NCI-H1694 treated with DMSO at 0.1 percent for 48 hours (cell line): ENCODE measurements at places on chromosomes 4 and X.

DNA sequence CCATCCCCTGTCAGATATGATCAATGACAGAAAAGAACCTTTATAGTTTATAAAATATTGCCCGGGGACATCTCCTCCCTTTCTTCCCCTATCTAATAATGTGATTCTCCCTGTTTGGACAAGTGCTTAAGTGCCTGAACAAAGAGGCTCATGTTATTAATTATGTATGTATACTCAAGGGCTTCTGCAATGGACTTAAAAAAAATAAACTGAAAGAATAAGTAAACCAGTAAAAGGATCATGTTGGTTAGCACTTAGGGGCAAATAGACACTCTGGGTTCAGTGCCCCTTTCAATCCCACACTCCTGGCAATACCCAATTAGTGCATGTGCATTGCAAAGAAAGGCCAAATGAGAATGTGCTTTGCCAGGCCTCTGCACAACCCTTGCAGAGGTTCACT is 30.7 kb upstream of the RPS6KA6 start:
- DNase-seq, result no peak

GRCh38 chrX:74421036-74421739 is at the start of gene SLC16A2:
Gene SLC16A2 (plus strand): TSS chrX:74421493. CDS start chrX:74421638, 145 bp downstream.
- peak; percentile 78 for DNase-seq

- no peak for DNase-seq
Observed at GRCh38 chr4:85772470-85772869, 297.5 kb downstream of the ARHGAP24 start.

DNA sequence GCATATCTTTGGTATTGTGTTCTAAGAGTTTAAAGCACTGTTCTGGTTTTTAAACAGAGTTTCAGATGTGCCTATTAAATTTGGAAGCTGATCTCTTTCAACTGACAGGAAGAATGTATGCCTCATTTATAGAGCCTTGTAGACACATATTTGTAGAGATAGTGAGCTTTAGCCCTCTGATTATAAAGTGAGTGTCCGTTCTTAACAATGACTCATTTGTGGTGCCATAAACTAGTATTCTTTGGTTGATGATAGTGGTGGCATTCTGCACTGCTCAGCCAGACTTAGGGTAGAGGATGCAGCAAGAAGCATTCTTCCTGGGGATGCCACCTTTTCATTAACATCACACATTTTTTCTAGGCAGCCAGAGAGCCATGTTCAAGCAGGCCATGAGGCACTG is 121.7 kb downstream of the TLL1 start:
- DNase-seq, result no peak

- no peak for DNase-seq
Observed at GRCh38 chrX:21972721-21973120, 32.2 kb downstream of the SMS start.

DNA sequence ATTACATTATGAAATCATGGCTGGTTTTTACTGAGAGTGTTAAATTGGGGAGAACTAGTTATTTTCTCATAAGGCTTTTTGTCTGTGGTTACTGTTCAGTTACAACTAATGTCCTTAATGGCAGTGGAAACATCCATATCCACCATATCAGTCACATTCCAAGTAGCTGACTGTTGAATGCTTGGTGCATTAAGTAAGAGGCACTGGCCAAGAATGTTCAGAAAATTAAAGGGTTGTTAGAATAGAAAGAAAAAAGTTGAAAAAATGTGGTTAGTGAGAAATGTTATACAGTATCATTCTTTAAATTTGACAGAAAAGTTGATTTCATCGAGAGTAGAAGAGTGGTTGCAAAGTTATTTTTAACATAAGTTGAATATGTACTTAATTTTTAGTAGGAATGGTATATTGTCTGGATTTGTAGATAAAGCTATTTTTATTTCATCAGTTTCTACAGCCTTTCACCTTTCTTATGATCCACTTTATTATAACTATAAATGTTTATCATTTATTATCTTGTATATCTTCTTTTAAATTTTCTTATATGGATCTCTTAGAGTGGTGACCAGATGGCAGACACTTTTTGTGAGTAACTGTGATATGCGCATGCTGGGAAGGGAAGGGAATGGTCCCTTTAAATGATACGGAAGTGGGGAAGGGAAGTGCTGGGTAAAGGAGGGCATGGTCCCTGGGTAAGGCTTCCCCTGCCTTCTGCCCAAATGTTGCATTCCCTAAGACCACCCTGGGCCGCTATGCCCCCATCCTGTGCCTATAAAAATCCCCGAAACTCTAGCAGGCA is 2407.1 kb downstream of the ARAP2 start:
- no peak for DNase-seq

DNA sequence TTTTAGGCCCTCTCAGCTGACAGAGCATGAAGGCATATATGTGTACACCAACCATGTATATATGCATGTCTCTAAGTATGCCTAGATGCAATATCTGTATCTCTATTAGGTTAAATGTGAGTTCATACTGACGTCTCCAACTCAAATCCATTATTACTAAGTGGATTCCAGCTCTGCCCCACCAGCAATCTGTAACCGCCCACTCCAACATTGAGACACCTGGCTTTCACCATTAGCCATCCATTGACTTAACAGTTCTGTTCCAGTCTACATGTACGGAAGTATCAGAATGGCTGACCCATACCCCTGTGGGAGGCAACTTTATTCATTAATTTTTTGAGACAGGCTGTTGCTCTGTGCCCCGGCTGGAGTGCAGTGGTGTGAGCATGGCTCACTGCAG is 15.0 kb upstream of the SH3TC1 start:
- DNase-seq, result no peak

DNA sequence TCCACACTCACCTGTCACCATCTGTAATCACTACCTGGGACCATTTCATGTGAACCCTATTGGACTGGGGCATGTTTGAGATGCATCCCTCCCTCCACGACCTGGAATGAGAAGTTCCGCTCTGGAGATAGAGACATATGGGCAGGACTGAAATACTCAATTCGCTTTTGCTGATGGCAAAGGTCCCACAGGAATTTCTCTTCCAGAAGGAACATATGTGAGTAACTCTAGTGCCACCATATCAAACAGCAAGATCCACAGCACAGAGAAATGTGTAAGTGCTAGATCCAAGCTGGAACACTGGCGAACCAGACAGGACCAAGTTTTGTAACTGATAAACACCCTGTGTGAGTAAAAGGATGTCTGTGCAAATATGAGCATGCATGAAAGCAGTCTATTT is 43.9 kb downstream of the SEL1L3 start:
- peak; percentile 50 for DNase-seq

- no peak for DNase-seq
Observed at GRCh38 chrX:78753571-78753970, 6.1 kb downstream of the LPAR4 start.

GRCh38 chrX:37846558-37846933 is 825 bp downstream of the DYNLT3 start:
- no peak for DNase-seq

- DNase-seq, result no peak
Observed at GRCh38 chrX:17038277-17038676, 91.8 kb downstream of the REPS2 start.

DNA sequence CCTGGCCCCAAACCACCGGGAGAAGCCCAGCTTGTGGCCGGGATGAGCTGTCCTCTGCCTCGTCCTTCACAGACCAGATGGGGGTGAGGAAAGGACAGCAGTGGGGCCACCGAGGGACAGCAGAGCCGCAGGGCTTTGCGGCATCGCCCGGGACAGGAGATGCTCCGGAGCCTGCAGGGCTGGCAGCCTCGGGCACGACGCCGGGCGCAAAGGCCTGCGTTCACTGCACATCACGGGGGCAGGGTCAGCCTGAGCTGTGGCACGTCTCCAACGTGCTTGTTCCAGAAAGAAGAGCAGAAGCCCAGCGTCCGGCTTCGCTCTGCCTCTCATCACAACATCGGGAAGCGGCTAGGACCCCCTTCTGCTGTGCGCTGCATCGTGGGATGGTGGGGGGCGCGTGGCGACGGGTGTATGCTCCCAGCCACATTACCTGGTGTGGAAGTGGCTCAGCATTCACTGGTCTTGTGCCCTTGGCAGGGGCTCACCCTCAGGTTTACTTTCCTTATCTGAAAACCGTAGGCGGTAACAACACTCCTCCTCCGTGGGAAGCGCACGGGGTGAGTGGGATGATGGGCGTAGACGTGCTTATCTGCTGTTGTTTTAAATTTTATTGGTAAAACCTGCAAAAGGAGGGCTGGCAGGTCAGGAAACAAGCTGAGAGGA is 7.4 kb downstream of the TADA2B start:
- no peak for DNase-seq

DNA sequence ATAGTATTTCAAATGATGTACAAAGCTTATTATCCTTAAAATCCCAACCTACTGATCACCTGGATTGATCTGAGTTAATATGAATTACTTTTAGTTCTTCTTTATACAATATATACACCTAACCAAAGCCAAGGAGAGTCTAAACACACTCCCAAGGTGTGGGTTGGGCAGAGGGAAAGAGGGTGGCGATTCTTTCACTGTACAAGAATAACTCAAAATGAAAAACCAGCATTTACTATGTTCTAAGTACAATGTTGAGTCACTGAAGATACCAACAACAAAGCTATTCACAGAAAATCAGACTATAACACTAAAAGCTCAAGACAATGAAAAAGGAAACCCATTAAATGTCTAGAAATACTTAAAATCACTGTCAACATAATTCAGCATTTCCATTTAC is 46.6 kb downstream of the ANKRD17 start:
- DNase-seq, result no peak

- no peak for DNase-seq
Observed at GRCh38 chrX:155888139-155888538, 7.0 kb downstream of the VAMP7 start.

DNA sequence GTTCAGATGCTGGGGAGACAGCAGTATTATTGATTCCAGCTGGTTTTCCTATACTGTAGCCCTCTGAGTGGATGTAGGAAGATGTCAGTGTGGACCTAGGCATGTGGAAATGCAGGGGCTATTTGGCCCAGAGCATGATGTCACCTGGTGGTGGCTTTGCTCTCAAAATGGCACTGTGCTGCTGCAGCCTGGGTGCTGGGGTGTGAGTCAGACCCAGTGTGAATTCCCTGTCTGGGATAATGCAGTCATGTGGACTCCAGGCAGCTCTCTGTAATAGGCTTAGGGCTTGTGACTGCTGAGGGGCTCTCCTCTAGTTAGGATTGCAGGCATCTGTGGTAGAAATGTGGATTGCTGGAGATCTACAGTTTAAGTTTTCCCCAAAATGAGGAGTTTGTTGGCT is 70.7 kb downstream of the DCAF8L2 start:
- DNase-seq, result no peak

GRCh38 chrX:96846841-96847240 is 36.9 kb upstream of the RPA4 start:
- no peak for DNase-seq
